ELF-1 (cell line): ENCODE measurements at places on chromosomes 4 and X.
A peak's percentile ranks its signal among the peaks of the same experiment; 100 is the strongest.

DNA sequence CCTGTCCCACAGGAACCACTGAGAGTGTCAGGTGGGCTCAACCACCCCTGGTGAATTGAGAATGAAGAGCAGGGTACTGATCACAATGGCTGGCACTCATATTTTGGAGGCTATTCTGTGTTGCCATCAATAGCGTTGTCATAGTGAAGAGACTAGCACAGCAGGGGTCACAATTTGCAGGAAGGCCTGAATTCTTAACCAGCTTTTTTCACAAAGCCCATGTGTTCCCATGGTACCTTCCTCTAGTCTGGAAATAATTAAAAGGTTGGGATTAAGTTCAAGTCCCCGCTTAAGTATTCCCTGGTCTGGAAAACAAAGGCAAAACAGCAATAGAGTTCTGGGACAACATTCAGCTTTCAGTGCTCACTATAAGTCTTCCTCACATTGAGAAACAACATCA lies 1051.7 kb downstream of the C4orf33 start:
- no peak for DNase-seq

GRCh38 chr4:102832667-102833066 lies 5.3 kb upstream of the UBE2D3 start:
- DNase-seq, result no peak

GRCh38 chrX:121161501-121161933 lies 114.1 kb downstream of the GLUD2 start:
- peak; percentile 60 for DNase-seq

DNA sequence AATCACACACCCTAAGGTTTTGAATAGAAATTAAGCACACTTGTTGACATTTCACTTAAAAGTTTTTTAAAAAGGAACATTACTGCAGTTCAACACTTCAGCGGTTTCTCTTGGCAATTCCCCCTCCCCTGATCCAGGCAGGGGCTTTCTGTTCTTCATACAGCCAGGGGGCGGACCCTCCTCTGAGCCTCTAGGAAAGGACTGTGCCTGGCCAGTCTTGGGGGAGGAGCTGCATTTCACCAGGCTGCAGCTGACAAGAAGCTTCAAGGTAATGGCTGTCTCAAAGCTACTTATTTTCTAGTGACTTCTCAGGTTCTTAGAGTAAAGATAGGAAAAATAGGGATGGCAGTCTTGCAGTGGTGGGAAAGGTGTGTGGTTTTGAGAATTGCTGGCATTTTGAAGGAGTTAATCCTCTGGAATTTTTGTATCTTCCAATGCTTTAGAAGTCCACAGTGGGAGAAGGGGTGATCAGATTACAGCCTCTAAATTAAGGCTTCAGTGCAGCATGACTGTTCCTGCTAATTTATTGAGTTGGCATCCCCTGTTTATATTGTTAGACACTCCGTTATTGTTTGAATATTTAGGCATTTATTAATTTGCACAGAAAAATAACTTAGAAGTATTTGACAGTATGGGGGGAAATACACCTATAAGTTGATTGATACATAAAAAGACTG lies 33.5 kb downstream of the PWWP3B start:
- peak; percentile 36 for DNase-seq

DNA sequence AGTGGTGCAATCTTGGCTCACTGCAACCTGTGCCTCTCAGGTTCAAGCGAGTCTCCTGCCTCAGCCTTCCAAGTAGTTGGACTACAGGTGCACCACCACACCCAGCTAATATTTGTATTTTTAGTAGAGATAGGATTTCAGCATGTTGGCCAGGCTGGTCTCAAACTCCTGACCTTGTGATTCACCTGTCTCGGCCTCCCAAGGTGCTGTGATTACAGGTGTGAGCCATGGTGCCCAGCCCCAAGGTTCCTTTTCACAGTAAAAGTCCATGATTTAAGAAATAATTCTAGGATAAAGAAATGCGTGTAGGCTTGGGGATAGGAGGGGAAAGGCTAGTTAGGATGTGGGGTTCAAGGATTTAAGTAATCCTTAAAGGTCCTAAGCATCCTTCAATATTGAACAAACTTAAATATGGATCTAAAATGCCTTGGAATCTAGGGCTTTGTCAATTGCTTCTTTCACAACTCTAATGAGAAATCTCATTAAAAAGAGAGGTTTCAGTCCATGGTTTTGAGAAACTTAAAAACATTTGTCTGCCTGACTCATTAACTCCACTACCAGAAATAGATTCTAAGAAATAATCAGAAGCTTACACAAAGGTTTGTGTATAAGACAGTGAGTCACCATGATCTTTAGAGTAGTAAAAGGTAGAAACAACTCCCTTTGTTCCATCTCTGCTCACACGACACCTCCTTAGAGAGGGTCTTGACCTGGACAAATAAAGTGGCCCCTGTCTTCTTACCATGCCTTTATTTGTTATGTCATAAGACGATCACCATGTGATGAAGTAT lies 203.2 kb downstream of the PTTG2 start:
- no peak for DNase-seq

DNA sequence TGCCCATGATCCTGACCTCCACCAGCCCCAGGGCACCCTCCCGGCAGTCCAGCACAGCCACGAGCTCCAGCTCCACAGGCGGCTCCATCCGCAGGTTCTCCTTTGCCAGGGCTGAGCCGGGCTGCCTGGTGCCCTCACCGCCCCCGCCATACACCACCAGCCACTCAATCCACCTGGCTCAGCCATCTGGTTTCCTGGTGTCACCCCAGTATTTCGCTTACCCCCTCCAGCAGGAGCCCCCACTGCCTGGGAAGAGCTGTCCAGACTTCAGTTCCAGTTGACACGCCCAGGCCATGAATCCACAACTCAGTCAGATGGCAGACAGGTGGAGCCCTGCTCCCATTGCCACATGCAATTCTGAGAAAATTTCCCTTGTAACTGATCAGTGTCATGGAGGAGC lies 3.9 kb downstream of the SHISA3 start:
- peak; percentile 27 for DNase-seq

DNA sequence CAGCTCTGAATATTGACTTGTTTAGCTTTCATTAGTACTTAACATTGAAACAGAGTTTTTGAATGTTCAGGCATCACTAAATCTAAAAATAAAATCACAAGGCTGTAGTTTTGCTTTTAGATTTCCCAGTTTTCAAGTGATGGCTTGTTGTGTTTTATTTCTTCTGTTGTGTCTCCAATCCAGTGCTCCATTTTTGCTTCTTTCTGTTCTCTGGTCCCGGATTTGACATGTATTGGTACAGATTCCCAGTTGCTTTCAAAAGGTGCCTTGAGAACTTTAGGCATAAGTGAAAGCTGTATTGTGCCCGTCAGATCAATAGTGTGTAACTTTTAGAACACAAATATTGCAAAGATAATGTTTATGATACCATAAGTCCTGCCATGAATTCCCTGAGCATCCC lies 53.2 kb downstream of the ARHGAP10 start:
- no peak for DNase-seq

- peak; percentile 93 for DNase-seq
Measured at GRCh38 chrX:103918571-103919269, 43.7 kb upstream of the TMSB15B start.

GRCh38 chrX:65990702-65991101 lies 49.2 kb downstream of the VSIG4 start:
- no peak for DNase-seq

- DNase-seq, result no peak
Measured at GRCh38 chrX:152845618-152846240, 14.9 kb downstream of the NSDHL start.

GRCh38 chr4:80073473-80074008 lies 512 bp upstream of the ANTXR2 start:
- DNase-seq, result no peak

DNA sequence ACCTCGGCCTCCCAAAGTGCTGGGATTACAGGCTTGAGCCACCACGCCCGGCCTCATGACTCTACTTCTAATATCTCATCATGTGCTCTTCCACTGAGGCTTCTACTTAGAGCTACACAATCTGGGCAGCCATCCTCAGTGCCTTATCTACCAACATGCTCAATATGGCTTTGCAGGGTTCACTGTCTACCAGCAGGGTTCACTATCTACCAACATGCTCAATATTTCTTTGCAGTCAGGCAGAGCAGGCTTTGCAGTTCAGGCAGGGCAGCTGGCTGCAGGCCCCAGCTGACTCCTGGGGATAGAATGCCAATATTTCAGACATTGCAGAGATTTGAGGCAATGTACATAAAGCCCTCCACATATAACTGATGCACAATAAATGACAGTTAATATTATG lies 47.5 kb downstream of the PKD2 start:
- peak; percentile 54 for DNase-seq

DNA sequence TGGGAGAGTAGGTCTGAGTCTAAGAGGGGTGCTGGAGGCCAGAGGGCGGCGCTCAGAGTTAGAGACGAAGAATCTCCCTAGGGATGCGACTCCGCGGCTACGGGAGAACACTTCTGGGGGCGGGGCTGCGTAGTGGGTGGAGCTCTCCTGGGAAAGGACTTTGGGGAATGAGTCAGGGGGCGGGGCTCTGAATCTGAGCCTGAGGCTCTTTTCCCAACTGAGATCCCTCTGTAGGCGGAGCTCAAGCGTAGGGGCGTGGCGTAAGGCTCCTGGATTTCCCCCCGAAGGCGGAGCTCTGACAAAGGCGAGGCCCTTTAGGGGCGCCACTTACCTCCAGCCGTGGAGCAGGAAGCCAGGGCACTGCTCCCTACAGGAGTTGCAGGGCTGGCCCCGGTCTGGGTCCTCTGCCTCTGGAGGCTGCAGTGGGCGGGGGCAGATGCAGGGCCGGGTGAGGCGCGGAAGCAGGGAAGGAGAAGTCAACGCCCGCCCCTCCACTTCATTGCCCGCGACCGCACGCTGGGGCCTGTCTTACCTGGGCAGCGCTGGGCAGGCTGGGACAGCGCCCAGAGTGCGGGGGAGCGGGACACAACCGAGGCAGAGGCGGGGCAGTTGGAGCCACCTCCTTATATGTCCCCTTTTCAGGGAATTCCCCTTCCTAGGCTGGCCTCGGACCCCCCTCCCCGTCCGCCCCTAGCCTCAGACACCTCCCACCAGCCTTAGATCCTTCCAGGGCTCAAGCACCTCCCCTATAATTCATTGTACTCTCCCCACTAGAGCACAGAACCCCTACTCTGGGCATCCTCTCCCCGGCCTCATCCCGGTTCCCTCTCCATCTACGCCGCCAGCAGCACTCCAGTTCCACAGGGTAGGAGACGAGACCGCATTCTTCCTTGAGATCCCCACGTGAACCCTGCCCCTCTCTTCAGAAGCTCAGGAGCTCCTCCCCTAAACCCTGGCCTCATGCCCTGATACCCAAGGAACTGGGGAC lies 1.6 kb downstream of the PRICKLE3 start:
- peak; percentile 99 for DNase-seq

DNA sequence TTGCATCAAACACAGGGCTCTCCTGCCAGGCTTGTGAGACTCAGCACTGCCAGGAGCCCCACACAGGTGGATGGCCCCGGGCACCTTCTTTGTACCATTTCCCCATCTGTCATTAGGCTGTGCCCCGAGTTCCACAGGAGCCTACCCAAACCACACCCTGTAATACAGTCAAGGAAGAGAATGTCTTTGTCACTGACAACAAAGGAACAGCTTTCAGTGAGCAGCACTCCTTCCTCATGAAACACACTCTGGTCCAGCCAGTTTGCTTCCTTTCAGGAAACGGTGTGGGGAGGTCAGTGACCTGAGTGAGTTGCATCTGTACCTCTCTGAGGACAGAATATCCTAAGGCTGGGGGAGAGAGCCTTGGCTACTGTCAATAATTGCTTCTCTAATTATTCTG lies 53.7 kb downstream of the LNX1 start:
- DNase-seq, result peak; percentile 55

DNA sequence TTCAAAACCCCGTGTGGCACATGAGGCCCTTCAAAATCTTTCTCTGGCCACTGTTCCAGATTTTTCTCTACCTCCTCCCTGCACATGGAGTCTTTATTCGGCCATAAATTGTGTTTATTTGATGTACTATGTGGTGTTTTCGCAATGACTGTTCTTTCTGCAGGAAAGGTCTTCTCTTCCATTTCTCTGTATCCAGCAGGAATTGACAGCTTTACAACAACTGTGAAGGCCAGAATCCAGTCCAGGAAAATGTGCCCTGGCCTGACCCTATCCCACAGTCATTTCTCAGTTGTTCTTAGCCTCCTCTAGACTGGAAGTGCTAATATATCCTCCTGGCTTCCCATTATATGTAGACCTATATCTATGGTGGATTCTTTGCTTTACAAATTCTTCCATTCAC lies 191.4 kb downstream of the COL25A1 start:
- DNase-seq, result no peak

DNA sequence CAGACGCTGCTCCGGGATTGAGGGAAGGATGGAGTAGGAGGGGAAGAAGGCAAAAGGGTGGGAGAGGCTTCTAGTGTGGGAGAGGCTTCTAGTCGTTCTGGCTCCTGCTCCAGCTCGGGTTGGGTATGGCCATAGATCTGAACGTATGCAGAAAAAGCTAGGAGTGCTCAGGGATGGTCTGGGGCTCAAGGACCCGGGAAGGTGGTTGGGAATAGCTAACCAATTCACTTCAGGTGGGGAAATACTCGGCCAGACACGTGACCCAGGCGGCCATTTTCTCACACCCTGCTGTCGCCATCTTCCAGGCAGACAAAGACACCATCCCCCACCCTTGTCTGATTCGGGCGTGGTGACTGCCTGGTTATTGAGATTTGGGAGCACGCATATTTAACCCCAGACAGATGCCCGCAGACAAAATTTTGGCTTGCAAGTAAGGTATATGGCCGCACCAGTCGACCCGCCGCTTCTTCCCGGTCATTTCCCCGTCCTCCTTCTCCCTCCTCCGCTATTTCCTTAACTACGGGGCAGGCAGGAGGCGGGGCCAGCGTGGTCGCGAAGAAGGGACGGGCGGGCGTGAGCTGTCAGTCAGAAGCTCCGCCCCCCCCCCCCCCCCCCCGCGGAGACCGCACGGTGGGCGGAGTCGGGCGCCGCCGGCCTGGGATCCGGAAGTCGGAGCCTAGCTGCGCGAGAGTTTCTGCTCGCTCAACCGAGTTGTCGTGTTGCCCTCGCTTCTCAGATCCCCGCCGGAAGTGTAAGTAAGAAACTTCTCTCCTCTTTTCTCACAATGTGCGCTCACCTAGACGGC lies at the start of gene GNL3L:
GNL3L (plus strand) TSS at position 668 of the 805 bp plus-strand sequence. CDS start 2,348 bp downstream, outside the sequence.
- DNase-seq, result peak; percentile 94

GRCh38 chr4:13980317-13981310 lies 353.1 kb upstream of the BOD1L1 start:
- no peak for DNase-seq

DNA sequence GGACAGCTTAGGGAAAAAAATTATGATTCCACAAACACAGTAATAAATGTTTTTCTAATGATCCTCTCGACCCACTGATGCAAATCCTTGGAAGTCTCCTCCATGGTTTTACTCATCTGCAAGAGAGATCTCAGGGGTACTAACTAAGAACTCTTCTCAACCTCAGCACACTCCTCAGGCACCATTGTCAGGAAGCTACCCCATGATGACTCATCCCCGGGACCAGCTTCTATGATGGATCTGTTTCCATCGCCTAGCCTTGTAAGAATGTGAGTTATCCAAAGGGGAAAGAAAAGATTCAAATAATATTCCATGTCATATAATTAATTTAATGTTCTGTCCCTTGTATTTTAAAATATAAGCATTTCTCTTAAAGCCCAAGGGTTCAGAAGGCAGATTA lies 816.1 kb upstream of the IGFBP7 start:
- DNase-seq, result no peak

GRCh38 chrX:136185401-136186022 lies 38.2 kb downstream of the FHL1 start:
- DNase-seq, result no peak

- no peak for DNase-seq
Measured at GRCh38 chr4:115117651-115118050, 4.2 kb upstream of the NDST4 start.
